ENCODE measurements at places on chromosomes 4 and X. TPM values are rescaled to one million over a fixed set of nuclear protein-coding genes. Genes with fewer than 3 reads are reported as not detected.

GRCh38 chrX:9656277-9656676, 109.4 kb downstream of the GPR143 start:
- peak; percentile 54 for DNase-seq

GRCh38 chrX:15143825-15144121, 126.1 kb downstream of the ASB9 start:
- no peak for DNase-seq

GRCh38 chr4:139655116-139655515, 10.5 kb upstream of the MGST2 start:
- no peak for DNase-seq

DNA sequence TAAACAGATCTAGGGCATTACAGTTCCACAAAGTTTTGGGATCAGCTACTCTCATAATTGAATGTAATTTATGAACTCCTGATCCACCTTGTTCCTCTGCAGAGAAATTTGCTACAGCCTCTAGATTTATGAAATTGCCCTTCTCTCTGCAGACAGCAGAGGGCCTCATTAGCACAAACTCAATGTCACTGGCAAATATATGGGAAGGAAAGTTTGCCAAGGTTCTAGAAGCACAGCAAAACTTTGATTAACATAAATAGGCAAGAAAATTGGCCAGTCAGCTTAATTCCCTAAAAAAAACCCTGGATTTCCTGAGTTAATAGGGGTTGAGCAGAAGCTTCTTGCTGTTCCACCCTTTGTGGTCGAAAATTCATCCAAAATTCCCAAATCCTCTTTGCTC, 31.5 kb downstream of the PRPS1 start:
- no peak for DNase-seq

DNA sequence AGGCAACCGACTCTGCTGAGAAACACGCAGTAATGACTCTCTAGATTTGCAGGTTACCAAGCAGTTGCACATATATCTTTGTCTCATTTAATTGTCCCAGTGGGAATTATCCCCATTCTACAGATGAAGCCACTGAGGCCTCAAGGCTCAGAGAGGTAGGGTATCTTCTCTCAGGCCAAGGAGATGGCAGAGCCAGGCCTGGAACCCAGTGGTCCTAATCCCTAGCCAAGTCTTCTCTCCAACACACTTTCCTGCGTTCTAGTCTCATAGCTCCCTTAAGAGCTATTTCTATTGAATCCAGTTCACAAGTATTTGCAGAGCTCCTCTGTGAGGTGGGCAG, 181.3 kb upstream of the BCOR start:
- no peak for DNase-seq

MAGEA2 gene
- not detected for total RNA-seq

JAKMIP1 gene
- total RNA-seq: not detected
